ENCODE measurements at places on chromosomes 4 and X. TPM values are rescaled to one million over a fixed set of nuclear protein-coding genes. Genes with fewer than 3 reads are reported as not detected.

Gene NPNT
- total RNA-seq, result 78.3 TPM

DNA sequence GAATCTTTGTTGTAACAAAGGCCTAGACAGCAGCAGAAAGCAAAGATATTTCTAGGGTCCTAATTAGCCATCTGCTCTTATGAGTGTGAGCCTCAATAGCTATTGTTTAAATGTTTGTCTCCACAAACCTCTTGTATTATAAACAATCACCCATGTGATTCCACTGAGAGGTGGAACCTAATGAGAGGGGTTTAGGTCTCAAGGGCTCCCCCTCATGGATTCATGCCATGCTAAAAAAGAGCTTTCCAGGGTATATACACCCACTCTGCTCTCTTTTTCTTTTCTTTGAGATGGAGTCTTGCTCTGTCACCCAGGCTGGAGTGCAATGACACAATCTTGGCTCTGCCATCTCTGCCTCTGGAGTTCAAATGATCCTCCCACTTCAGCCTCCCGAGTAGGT is 42.1 kb downstream of the TRIM61 start:
- DNase-seq, result no peak

DNA sequence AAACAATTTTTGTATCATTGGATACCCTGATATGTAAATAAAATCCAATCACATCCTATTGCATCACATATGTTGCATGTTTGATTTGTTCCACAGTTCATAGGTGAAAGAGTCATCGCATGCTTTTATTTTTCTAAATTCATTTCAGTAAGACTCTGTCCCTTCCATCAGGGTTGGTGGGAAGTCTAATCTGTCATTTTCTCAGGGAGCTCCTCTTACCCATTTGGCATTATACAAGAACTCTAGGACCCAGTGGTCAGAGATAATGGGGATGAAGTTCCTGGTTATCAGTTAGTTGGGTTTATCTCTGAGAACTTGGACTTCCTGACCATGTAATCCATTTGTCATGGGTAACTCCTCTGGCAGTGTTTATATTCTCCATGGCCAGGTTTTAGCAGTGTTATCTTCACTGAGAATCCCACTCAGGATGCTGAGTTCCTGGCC is 227.1 kb upstream of the JADE1 start:
- no peak for DNase-seq

DNA sequence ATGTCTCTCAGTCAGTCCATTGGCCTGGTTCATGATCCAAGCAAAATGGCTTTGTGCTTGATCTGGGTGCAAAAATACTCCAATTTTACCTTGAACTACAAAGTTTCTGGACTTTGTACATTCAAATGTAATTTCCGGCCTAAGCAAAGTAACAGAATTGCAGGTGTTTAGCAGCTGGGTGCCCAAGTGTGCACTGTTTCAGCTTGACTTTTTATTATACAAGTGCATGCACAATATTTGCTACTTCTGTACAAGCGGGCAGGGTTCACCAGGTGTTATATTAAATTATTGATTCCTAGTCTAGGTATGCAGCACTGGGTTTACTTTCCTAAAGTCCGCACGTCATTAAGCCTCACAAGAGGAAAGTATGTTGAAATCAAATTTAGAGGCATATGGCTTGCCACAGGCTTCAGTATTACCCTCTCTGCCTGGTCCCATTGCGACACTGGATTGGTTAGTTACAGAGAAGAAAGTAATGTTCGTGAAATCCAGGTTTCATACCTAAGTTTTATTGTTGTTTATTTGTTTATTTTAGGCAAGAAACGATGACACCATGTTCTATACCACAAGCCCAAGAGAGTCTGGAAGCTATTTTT is 376.9 kb upstream of the CTSO start:
- no peak for DNase-seq

GRCh38 chr4:147192679-147193078 is 247.0 kb upstream of the TTC29 start:
- DNase-seq, result no peak

DNA sequence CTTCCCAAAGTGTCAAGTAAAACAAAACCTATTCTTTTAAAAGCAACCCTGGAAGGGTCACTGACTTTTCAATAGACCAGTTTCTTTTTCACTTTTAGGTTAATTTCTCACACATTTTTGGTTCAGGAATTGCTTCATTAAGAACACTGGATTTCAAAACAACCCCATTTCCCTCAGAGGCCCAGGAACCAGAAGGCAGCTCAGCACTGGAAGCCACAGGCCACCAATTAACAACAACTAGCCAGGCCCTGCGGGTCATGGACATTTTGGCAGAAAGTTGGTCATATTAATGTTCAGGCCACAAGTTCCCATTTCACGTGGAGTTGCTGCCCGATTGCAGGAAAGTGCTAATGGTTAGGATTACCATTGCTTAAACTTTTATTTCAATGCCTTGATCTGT is 39.8 kb downstream of the HAND2 start:
- no peak for DNase-seq

All from kidney (tissue), 22 donors.